Activated T-cell treated with anti-CD3 and anti-CD28 coated beads, Interleukin-2, amount 50 U/mL, for 1 hour (primary cell): ENCODE measurements at places on chromosomes 4 and X.

DNA sequence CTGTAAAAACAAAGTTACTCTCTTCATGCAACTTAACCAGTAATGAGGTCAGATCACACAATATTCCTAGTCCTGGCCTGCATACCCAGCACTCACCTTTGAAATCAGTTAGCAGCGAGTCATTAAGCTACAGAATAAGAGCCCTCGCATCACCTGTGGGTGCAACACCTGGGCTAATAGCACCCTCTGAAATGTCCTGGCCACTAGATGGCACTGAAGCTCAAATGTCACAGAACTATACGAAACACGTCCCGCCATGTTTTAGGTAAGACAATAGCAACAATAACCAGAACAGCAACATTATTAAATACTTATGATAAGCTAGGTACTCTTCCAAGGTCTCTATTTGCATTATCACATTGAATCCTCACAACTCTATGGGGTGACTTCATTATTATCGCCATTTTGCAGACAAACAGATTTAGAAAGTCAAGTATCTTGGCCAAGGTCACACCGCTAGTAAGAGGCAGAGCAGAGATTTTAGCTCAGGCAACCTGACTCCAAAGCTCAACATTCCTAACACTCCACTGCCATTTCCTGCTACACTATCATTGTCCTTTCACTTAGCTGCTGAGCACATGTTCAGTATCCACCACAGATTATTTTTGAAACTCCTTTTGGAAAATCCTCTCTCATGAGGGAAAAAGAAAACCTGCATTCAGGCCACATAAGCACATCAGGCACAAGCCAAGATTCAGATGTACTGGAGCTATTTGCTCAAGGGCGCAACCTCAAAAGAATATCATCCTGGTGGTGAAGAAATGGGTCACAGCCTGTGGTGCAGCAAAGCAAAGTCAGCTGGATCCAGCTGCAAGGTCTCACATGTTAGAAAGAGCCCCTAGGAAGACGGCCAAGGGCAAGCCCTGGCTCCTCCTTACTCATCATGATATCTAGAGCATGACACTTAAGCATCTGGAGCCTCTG, 59.5 kb upstream of the KDR start:
- DNase-seq: no peak

DNA sequence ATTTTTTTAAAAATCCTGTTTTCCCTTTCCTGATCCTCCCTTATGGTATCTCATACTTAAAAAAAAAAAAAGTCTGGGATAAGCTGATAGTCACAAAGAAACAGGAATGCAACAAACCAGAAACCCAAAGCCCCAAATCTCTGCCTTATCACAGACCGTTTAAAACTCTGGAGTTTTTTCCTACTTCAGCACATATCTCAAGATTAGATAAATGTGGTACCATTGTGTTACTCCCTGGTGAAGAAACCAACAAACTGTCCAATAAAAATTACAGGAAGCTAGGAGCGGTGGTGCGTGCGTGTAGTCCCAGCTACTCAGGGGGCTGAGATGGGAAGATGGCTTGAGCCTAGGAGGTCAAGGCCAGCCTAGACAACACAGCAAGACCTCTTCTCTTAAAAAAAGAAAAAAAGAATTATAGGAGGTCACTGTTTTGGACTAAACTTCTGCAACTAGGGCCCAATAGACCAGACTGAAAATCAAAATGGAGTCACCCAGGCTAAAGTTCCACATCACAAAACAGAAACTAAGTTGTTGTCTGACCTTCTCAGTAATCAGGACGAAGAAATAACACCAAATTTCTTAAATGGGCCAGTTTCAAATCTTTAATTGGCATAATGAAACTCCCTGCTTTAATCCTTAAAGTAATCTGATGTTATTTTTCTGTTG, 51.9 kb downstream of the RBM47 start:
- no peak for DNase-seq

GRCh38 chrX:77118686-77119085, 328.5 kb upstream of the FGF16 start:
- no peak for DNase-seq

DNA sequence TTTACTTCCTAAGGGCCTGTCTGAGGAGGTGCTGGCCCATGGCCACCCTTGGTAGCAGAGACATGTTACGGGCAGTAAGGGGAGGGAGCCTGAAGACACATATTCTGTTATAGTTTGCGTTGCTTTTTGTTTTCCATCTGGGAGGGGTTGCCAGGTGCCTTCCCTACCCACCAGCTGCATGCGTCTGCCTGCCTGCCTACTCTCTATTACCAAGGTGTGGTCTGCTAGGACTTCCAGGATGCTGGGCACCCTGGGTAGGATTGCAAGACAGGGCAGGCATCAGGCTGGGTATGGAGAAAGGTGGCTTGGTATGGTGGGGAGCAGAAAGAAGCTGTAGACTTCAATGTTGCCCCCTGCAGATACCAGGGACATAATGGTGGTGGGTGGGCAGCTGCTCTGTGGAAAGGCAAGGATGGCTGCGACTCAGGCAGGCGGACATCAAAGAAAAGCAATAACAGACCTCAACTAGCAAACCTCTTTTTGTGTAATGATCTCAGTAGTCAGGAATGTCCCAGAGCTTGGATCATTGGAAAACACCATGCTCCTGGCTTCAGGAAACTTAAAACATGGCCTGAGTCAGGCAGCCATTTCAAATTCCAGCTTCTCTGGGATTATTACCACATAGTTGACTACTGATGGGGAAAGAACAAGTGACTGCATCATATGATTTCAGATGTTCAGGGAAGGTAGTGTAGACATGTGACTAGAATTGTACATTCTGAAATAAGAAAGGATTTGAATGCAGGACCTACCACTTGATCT, 67.8 kb downstream of the HOPX start:
- no peak for DNase-seq

DNA sequence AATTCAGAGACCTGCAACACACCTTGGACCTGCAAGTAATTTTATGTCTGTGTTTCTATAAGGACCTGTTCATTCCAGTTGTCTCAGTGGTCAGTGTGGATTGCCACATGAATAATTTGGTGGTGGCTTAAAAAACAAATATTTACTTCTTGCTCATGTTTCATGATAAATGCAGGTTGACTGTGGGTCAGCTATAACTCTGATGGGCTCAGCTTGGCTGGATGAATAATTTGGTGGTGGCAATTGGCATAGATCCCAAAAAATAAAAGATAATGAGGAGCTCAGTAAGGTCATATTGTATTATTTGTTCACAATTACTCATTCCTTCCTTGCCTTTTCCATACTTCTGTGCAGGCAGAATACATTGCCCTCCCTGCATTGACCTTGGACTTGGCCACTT, 18.9 kb upstream of the SCRG1 start:
- no peak for DNase-seq
